ENCODE measurements at places on chromosomes 1 and 21.

DNA sequence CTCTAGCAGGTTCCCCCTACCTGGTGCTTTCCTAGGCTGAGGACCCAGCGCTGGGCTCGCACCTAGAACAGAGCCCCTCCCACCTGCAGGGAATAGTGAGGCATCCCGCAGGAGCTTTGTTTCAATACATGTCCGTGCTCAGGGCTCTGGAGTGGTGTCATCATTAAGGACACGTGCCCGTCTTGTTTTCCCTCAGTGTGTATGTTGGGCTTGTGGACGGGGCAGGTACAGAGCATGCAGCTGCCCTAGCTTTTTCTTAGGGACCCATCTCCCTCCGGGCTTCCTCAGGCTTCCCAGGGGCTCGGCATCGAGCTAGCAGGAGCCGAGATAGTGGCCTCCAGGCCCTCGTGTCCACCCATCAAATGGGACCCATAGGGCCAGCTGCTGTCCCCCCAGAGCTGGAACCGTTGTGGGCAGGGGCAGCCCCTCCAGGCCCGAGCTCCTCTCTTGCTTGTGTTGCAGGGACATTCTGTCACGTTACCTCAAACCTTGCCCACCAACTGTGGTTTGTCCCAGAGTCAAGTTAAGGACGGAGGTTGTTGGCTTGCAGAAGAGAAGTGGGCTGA, 3.9 kb downstream of the TMEM201 start:
- DNase-seq: no peak

DNA sequence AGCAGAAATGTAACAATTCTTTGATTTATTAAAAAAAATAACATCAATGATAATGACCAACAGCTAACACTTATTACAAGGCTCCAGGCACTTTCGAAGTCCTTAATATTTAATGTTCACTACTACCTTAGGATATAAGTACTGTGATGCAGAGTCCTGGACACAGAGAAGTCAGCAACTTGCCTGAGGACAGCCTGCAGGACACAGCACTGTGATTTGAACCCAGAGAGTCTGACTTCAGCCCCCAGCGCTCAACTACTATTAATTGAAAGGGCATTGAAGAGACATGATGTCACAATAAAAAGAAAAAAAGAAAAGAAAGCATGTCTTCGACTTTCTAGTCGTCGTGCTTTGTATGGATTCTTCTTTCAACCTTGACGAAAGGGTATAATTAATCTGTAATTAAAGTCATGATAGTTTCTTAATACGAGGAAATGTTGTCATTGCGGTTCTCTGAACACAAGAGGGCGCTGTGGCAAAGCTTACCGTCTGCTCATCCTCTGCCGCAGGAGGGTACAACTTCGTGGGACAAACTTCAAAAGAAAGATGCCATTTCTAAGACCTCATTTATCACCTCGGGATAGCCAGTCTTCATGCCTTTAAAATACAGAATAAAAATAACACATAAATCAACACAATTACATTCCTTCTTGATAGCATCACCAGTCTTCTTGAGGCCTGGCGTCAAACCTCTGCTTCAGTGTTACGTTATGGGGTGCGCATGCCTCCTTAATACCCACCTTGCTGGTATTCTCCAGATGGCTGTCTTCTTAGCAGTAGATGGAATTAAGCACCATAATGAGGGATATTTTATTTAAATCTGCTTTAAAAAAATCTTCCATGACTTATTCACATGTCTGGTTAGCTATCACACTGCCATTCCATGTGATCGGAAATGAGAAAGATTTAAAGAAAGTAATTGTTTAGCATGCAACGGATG, 240.1 kb downstream of the DISC1 start:
- no peak for DNase-seq

- DNase-seq: peak; percentile 91
Measured at GRCh38 chr1:27504588-27505419, 14.8 kb upstream of the WASF2 start.

DNA sequence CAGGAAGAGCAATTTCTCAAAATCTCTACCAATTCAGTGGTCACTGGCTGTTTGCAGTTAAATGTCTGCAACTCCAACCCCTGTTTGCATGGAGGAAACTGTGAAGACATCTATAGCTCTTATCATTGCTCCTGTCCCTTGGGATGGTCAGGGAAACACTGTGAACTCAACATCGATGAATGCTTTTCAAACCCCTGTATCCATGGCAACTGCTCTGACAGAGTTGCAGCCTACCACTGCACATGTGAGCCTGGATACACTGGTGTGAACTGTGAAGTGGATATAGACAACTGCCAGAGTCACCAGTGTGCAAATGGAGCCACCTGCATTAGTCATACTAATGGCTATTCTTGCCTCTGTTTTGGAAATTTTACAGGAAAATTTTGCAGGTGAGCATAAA, 167.2 kb downstream of the CRB1 start:
- DNase-seq: no peak

DNA sequence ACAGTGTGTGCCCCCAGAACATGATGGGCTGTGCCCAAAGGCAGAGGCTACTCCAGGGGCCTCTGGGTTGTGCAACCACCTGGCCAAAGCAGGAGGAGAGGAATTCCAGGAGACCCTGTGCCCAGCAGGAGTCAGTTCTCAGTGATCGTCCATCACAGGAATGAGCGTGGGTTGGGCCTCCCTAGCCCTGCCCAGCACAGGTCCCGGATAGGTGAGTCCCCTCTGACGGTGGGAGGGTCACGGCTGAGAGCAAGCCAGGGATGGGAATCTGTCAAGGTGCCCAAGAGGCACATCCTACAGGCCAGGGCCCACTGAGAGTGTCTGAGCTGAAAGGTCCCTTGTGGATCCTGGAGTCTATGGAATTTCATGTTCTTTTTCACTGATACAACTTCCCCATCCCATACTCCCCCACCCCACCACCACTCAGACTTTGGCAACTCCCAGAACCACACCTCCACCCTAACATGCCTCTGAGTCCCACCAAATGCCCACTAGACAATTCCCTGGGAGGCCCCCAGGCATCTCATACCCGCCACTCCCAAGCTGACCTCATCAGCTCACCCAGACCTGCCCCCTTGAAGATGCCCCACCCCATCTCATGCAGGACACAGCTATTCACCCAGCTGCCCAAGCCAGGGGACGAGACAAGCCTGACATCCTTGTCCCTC, 3.1 kb downstream of the GJB4 start:
- DNase-seq: no peak

GRCh38 chr1:161702250-161702649, 4.8 kb upstream of the FCRLA start:
- DNase-seq: no peak

- no peak for DNase-seq
Measured at GRCh38 chr1:189605226-189605625, 872.4 kb downstream of the BRINP3 start.

DNA sequence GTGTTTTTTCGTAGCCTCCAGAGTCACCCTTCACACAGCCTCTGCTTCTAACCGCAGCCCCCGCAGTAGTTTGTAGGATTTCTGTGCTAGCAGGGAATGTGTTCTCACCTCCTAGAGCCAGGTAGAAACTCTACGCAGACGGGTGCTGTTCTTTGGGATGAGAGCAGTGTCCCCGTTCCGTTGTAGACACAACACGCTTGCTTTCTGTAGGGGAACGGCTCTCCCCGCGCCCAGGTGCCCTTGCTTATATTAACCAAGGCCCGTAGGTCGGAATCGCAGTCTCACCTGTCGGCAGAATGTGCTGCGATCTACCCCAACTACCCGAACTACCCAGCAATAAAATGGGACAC, 111.8 kb upstream of the NBPF11 start:
- no peak for DNase-seq

GRCh38 chr1:165426745-165427144, 18.2 kb downstream of the RXRG start:
- no peak for DNase-seq

DNA sequence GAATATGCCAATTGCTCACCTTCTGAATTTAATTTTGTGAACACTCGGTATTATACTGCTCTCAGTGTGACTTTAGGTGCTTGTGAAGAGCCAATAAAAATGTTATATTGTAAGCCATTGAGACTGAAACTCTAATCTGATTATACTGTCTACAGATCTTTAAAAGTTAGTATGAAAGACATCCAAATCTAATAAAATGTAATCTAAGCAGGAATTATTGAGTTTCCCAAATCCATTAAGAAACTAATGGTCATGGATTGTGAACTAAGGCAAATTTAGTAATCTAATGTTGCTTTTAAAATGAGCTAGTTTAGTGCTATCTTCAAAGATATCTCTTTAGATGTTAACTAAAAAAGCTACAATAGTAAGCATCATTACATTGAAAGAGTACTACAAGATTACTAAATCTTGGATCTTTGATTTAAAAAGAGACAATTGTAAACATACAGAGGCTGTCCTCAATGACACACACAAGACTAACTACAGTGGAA, 1132.4 kb upstream of the B3GALT2 start:
- DNase-seq: no peak

- DNase-seq: peak; percentile 22
Measured at GRCh38 chr1:246753670-246754535, 29.7 kb downstream of the SCCPDH start.

DNA sequence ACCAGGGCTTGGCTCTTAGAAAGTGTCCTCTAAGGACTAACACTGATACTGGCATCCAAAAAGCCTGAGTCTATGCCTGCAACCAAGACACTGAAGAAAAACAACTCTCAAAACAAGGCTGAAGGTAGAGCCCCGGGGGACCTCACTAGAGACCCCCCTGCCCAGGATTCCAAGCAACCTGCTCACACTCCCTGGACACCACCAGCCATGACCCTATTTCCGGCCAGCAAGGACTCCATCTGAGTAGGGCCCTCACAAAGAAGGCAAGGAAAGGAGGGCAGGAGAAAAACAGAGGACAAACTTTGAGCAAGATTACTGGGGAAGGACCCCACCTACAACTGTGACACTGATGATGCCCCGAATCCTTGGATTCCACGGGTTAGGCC, 343.1 kb downstream of the NPHP4 start:
- no peak for DNase-seq

- DNase-seq: peak; percentile 19
Measured at GRCh38 chr21:43645136-43645891, 14.0 kb downstream of the HSF2BP start.

- no peak for DNase-seq
Measured at GRCh38 chr1:167301355-167301754, 80.7 kb downstream of the POU2F1 start.

DNA sequence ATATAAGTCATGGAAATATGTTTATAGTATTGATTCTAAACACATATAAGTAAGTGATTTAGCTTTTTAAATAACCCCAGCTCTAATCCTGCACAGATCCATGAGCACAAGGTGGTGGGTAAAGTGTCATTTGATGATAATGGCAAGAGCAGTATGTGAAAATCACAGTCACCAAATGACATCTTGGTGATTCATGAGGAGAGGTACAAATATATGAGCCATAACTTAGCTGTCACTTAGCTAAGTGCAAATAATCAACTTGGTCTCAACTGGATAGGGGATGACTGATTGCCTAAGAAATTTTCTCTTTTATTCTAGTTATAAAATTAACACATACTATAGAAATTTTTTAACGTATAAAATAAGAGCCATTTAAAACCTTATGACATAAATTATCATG, 198.1 kb downstream of the ZZZ3 start:
- no peak for DNase-seq

DNA sequence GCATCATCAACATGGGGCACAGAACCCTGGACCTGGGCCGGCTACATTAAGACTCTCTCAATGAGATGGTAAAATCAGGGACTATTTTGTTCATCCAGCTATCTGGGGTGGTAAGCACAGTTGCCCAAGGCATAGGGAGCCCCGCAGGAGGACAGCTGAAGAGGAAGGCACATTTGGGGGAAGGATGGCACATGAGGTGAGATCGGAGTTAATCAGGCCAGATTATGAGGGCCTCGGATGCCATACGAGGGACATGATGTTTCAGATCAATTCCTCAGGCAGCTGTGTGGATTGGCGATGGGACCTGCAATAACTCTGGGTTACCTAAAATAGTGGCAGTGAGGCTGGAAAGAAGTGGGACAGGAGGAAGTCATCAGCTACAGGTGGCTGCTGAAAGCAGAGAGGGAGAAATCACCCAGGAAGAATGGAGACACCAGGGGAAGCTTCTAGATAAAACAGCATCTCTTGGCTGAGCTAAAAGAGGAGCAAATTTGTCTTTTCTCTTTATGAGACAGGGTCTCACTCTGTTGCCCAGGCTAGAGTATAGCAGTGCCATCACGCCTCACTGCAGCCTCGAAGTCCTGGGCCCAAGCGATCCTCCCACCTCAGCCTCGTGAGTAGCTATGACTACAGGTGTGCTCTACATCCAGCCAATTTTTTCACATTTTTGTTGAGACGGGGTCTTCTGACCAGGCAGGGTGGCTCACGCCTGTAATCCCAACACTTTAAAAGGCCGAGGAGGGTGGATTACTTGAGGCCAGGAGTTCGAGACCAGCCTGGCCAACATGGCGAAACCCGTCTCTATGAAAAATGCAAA, 21.1 kb downstream of the TOMM20 start:
- no peak for DNase-seq

- DNase-seq: peak; percentile 15
Measured at GRCh38 chr1:44377925-44378784, 23.1 kb upstream of the ERI3 start.

GRCh38 chr1:195618287-195618686, 990.0 kb downstream of the KCNT2 start:
- no peak for DNase-seq

GRCh38 chr21:15063081-15063813, 1.6 kb downstream of the NRIP1 start:
- no peak for DNase-seq

DNA sequence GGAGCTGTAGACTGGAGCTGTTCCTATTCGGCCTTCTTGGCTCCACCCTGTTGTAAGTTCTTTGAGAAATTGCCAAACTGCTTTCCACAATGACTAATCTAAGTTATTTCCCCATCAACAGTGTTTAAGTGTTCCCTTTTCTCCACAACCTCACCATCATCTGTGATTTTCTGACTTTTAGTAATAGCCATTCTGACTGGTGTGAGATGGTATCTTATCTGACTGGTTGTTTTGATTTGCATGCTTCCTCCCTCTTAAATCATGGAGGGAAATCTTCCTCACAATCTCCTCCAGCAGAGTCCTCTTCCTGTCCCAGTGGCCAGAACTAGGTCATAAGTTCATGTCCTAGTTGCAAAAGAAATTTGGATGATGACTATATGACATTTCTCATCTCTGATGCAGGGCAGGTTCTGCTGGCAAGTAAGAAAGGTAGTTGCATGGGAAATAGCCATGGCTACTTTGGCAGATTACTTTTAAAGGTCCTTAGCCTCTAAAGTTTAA, 294.0 kb downstream of the LRRC40 start:
- no peak for DNase-seq

DNA sequence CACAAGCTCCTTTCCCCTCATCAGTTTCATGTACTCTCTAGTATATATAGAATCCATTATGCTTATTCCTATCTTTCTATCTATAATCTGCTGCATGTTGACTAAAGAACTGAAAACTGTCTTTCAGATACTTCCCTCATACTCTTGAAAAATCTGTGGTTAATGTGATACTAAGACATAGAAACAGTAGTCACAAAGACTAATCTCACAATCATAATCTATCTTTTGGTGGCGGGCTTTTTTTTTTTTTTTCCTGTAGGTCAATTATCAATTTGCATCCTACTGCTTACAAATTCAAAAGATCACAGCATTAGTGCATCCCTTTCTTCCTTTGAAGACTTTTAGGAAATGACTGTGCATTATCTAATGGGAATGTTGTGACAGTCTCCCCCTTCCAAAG, 4.7 kb downstream of the UBR4 start:
- no peak for DNase-seq

All from amygdala (tissue), 56 donors.